ENCODE measurements at places on chromosomes 5 and 9.

- H3K4me1 ChIP-seq: no peaks in the 10 kb centered on the region
- H3K4me3 ChIP-seq: no peak overlapping the region
- H3K36me3 ChIP-seq: no peaks in the 10 kb centered on the region
- no peak overlapping the region for H3K27ac ChIP-seq
Measured at GRCh38 chr9:81844131-81844567, 84.1 kb upstream of the SPATA31D4 start.

- peaks cover 3% of the 10 kb centered on the region for H3K36me3 ChIP-seq
- H3K27ac ChIP-seq: peak overlapping the region; percentile 97
- no peak for DNase-seq
- H3K27me3 ChIP-seq: no peaks in the 10 kb centered on the region
Measured at GRCh38 chr5:140557965-140558364, 692 bp upstream of the SRA1 start.

DNA sequence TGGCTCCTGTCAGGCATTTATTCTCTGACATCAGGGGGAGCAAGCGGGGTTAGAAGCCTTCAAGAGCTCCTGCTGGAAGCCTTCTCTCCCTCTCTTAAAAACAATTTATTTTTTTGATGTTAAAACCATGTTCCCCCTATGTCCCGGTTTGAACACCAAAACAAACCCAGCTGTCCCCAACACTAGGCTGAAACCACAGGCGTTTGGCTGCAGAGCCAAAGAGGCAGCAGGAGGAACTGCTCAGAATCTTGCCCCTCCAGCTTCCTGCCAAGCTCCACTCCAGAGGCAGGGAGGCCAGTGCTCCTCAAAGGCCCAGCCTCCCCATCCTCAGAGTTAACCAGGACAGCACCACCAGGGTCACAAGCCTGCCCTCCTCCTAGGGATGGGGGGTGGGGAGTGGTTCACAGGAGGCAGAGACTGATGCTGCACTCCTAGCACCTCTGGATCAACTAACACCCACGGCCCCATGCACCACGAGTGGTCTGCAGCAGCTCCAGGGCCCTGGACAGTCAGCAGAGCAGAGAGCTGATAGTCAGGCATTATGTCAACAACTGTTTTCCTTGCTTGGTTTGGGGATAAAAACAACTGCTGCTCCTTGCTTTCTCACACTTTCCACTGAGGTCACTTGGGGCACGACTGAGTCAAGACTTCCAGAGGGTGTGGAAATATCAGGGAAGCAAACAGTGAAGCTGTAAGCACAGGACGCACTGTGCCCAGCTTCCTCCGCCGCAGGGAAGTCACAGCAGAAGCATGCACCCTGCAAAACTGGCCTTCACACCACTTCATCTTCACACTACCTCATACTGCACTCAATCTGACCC lies 96.5 kb upstream of the ADRA1B start:
- DNase-seq: no peak
- no peak overlapping the region for H3K4me3 ChIP-seq
- H3K27me3 ChIP-seq: peaks cover 9% of the 10 kb centered on the region
- no peak overlapping the region for H3K27ac ChIP-seq
- H3K4me1 ChIP-seq: no peaks in the 10 kb centered on the region

DNA sequence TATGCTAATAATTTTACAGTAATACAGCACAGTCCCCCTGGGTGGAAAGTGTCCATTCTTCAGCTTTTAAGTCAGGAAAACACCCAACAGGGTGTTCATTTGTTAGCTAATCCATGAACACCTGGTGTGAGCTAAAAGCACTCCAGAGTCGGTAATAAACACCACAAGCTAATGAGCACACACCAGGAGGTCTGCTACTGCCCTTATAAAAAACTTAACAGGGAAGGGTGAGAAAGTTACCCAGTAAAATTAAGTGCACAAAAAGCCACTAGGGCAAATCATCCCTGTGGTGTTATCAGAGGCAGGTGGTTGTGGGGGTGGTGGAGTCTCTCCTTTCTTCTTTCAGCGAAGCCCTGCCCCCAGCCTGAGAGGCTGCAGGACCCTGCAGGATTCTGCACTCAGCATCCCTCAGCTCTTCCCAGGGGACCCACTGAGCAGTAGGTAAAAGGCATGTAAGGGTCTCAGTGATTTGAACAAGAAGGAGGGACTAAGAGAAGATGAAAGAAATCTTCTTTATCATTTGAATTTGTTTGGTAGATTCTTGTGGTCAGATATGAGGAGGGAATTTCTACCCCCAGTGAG lies 14.4 kb downstream of the GDNF start:
- no peak overlapping the region for H3K4me3 ChIP-seq
- H3K36me3 ChIP-seq: no peaks in the 10 kb centered on the region
- no peaks in the 10 kb centered on the region for H3K4me1 ChIP-seq
- no peak overlapping the region for H3K27ac ChIP-seq

DNA sequence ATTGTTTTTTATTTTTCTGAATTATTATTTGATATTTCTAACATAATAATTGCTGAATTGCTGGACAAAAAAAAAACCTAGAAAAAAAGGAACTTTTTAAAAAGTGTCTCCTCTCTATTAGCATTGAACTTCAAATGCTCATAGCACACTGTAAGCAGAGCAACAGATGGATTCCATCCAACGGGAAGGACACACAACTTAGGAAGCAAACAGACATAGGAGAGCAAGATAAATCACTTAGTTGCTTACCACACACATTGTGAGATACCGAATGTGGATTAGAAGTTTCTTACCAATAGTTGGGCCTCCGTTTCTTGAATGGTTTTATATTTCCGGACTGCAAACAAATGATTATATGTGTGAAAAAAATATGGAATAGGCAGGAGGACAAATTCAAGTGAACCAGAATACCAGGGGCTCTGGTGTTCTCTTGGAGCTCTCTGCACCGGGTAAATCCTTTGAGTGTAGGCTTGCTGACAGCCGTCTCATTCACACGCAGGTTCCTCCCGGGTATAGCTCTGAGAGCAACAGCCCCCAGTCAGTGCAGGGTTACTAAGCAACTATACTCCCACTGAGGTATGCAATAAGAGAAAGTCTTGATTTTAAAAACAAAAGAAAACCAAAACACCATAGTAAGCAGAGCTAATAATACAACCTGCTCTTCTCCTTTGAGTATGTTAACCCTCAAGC lies 217.6 kb downstream of the TMEM167A start:
- H3K4me1 ChIP-seq: no peaks in the 10 kb centered on the region
- no peaks in the 10 kb centered on the region for H3K27me3 ChIP-seq
- no peak for DNase-seq
- H3K36me3 ChIP-seq: no peaks in the 10 kb centered on the region
- H3K27ac ChIP-seq: no peak overlapping the region

GRCh38 chr9:71479621-71480020 lies 288.7 kb downstream of the CEMIP2 start:
- H3K27me3 ChIP-seq: peaks cover 9% of the 10 kb centered on the region
- no peak overlapping the region for H3K27ac ChIP-seq
- no peaks in the 10 kb centered on the region for H3K36me3 ChIP-seq
- no peak overlapping the region for H3K4me3 ChIP-seq

GRCh38 chr9:38067859-38068681 lies 957 bp downstream of the SHB start:
- H3K27me3 ChIP-seq: no peaks in the 10 kb centered on the region
- H3K4me1 ChIP-seq: peaks cover 24% of the 10 kb centered on the region
- no peak for DNase-seq
- H3K27ac ChIP-seq: peak overlapping the region; percentile 56
- no peaks in the 10 kb centered on the region for H3K36me3 ChIP-seq

DNA sequence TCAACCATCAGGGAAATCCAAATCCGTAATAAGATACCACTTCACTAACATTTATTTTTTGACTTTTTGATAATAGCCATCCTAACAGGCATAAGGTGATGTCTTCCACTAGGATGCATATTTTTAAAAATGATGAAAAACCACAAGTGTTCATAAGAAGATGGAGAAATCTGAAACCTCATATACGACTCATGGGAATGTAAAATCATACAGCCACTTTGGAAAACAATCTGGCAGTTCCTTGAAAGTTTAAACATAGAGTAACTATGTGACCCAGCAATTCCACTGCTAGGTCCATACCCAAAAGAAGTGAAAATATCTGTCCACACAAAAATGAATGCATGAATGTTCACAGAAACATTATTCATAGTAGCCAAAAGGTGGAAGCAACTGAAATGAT lies 431.0 kb downstream of the ENC1 start:
- H3K36me3 ChIP-seq: no peaks in the 10 kb centered on the region
- no peak for DNase-seq
- H3K27ac ChIP-seq: no peak overlapping the region
- H3K4me3 ChIP-seq: no peak overlapping the region
- no peaks in the 10 kb centered on the region for H3K4me1 ChIP-seq

DNA sequence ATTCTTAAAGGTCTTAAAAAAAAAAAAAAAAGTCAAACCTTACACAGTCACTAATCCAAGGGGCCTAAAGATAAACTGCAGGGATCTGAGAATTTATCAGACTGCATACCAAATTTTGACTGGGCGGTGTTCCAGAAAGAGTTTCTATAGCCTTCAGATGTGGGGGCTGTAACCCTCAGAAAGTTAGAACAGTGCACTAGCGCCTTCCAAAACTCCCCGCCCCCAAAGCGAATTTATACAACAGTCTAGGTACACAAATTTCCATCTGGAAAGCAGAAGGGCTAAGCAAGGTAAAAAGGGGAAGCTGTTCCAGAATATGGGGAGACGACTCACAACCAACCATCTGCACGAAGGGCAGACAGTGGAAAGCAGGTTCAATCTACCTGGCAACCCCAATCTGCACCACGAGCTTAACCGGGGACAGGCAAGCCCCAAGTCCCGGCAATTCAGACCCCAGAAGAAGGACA lies 813 bp downstream of the ERMP1 start:
- H3K4me3 ChIP-seq: peak overlapping the region; percentile 96
- H3K27me3 ChIP-seq: no peaks in the 10 kb centered on the region
- H3K36me3 ChIP-seq: peaks cover 28% of the 10 kb centered on the region
- DNase-seq: no peak
- H3K4me1 ChIP-seq: peaks cover 64% of the 10 kb centered on the region
- H3K27ac ChIP-seq: peak overlapping the region; percentile 45

DNA sequence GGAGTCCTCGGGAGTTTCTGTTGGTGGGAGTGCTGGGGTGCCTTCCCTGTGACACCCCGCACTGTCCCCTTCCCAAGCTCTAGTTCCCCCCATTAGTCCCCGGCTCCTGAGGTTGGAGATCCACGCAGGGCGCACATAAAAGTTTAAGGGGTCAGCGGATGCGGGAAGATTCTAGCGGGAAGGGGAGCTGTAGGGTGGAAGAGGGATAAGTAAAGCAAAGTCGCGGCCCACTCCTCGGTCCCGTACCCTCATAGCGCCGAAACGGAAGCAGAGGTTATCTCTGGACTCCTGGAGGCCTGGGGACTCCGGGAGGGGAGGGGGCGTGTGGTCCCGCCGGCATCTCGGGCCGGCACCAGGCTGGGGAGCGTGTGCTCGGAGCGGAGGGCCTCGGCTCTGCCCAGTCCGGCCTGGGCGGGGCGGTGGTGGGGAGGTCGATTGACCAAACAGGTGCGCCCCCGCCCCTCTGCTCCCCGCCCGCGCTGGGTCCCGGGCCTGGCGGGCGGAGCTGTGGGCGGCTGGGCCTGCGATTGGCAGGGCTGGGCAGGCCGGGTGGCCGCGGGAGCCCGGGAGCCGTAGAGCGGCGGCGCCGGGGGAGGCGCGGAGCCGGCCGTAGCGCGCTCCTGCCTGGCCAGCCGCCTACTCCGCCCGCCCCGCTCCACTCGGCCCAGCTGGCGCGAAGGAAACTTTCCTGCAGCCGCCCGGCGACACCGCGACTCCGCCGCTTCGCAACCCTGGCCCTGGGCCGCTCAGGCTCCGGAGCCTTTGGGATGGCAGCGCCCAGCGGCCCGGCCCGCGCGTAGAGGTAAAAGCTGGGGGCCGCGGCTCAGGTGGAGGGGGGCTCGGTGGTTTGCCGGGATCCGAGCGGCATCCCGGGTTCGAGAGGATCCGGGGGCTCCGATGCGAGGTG lies 52.2 kb upstream of the DAB2IP start:
- peaks cover 41% of the 10 kb centered on the region for H3K27me3 ChIP-seq
- no peak overlapping the region for H3K4me3 ChIP-seq
- DNase-seq: no peak
- H3K36me3 ChIP-seq: peaks cover 2% of the 10 kb centered on the region
- no peak overlapping the region for H3K27ac ChIP-seq
- H3K4me1 ChIP-seq: peaks cover 11% of the 10 kb centered on the region
